SJCRH30 (cell line): ENCODE measurements at places on chromosomes 7 and 10.

DNA sequence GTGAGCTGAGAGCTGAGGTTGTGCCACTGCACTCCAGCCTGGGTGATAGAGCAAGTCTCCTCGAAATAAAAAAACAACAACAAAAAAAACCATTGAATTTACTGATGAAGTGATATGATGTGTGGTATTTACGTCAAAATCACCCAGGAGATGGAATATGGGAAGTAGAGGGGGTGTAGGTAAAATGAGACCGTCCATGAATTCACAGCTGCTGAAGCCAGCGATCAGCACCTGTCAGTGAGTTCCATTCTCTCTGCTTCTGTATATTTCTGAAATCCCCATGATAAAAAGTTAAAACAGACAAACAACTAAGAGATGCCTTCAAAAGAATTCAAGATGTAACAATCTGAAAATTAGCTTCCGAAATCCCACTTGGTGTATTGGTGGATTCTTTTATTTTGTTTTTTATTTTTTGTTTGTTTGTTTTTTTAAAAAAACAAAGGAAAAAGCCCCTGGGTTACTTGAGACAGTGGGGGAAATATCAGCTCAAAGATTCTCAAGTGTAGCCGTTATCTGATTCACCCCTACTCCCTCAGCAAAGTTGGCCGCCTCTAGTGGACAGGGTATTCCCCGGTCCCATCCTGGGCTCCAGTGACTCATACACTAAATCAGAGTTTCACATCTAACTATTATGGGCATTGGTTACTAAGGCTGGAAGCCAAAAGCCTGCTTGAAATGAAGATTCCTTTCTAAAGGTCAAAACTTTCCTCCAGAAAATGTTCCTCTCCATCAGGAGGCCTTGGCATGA is 76.4 kb downstream of the MAP3K8 start:
- DNase-seq, result peak; percentile 7

GRCh38 chr10:61628151-61628874 is 34.4 kb upstream of the CABCOCO1 start:
- DNase-seq, result no peak

- DNase-seq, result no peak
These were observed 101.1 kb downstream of the PLXNA4 start for GRCh38 chr7:132475037-132475668.

DNA sequence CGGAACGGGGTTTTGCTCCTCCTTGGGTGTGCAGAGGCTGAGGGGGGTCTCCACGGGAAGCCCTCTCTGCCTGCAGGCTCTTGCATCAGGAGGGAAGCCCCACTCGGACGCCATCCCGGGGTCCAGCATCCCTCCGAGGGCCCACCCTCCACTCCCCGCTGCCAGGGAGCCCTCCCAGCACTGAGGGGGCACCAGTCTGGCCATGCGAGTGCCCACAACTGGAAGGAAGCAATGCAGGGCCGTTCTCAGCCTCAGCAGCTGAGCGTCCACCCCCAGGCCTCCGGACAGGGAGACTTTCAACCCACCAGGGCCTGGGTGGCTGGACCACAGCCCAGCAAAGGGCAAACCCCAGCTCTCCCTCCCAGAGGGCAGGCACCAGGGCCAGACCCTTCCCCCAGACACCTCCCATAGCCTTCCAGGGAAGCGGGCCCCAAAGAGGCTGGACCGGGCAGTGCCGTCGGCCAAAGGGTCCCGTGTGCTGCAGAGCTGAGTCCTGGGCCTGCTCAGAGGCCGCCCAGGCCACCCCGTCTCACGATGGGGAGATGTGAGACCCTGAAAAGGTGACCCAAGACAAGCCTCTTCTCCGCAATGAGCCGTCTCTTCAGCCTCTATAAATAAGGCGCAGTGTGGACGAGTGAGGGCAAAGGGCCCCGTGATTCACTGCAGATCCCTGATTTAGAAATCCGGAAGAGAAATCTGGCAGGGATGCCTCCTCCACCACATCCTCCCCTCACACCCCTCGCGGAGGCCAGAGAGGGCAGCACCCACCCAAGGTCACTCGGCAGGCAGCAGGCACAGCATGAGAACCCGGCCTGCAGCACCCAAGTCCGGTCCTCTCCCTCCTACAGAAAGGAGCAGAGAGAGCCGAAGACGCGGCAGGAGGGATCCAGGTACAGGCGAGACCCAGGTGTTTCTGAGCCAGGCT is 81.9 kb upstream of the DNAAF5 start:
- DNase-seq, result no peak

DNA sequence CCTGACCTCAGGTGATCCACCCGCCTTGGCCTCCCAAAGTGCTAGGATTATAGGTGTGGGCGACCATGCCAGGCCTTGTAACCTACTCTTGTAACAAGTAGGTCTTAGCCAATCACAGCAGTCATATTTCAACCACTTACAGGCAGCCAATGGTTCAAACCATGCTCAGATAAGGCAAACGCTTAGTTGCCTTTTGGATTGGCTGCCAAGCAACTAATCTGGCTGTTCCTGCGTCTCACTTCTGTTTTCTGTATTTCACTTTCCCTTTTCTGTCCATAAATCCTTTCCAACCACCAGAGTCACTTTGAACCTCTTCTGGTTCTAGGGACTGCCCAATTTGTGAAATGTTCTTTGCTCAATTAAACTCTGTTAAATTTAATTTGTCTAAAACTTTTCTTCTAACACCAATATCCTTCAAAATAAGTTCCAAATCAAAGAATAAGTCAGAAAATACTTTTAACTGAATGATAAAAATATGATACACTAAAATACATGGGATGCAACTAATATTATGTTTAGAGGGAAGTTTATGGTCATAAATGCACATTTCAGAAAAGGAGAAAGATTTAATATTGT is 19.1 kb upstream of the PRF1 start:
- DNase-seq, result no peak

GRCh38 chr10:85510682-85511081 is 855.9 kb downstream of the GRID1 start:
- DNase-seq, result peak; percentile 0

DNA sequence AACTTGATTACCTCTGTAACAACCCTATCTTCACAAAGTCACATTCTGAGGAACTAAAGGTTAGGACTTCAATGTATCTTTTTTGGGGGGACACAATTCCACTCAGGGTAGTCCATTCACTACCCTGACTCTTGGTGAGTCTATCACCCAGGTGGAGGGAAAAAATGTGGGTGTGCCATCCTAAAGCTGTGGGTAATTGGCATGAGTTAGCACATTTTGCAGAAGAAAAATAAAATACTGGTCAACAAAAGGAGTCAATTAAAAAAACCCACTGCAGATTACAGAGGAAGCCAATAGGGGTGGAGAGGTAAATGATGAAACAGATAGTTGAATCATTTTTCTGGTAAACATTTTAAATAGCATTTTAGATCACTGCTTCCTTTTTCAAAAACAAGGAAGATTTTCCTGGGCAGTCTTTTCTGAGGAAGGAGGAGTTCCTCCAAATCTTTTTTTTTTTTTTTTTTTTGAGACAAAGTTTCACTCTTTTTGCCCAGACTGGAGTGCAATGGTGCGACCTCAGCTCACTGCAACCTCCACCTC is 5.1 kb upstream of the BLVRA start:
- no peak for DNase-seq

GRCh38 chr10:60818134-60818770 is 40.0 kb downstream of the CDK1 start:
- DNase-seq, result no peak

GRCh38 chr7:24653316-24654085 is 80.2 kb downstream of the PALS2 start:
- no peak for DNase-seq

DNA sequence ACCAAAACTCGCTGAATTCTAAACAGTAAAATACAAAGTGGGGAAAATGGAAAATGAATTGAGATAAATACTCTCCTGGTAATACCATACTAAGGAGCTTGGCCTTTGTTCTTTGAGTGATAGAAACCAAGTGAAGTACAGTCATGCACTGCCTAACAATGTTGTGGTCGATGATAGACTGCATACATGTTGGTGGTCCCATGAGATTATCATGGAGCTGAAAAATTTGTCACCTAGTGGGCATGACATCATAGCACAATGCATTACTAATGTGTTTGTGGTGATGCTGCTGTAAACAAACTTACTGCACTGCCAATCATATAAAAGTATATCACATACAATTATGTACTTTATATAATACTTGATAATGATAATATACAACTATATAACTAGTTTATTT is 419.1 kb downstream of the ARL4A start:
- no peak for DNase-seq

DNA sequence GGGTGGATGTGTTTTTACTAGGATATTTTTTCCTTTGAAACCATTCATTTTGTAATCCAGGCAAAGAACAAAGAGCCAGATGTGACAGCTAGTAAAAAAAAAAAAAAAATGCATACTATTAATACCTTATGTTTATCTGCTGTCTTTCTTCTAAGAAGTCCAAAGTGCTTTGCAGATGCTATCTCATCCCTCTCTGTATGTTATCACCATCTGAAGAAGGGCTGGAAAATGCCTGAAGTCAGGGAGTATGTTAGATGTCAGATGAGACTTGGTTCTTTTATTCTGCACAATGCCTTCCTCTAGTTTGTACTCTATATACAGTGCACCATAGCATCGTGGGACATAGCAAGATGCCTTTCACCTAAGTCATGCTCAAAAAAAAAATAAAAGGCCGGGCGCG is 10.4 kb upstream of the CAMK1D start:
- DNase-seq, result no peak

- DNase-seq, result no peak
These were observed 90.6 kb downstream of the MTPN start for GRCh38 chr7:135886345-135887132.

DNA sequence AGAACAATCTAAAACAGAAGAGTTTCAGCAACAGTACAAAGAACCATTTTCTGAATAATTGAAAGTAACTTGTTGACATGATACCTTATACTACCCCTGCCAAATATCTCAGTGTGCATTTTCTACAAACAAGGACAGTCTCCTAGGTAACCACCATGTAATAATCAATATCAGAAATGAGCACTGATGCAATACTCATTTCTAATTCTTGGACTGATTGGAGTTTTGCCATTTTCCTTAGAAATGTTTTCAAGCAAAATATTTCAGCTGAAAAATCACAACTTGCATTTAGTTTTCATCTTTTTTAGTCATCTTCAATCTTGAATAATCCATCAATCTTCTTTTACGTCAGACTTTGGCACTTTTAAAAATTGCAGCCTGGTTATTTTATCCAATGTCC is 420.2 kb downstream of the CDC14C start:
- no peak for DNase-seq
